ENCODE measurements at places on chromosomes 12 and 14. TPM values are rescaled to one million over a fixed set of nuclear protein-coding genes. Genes with fewer than 3 reads are reported as not detected.

BRAP gene
- 22.4 TPM for total RNA-seq

PLEKHD1 gene
- 0.47 TPM for total RNA-seq

PTPN6 gene
- total RNA-seq, result 79.0 TPM

DNA sequence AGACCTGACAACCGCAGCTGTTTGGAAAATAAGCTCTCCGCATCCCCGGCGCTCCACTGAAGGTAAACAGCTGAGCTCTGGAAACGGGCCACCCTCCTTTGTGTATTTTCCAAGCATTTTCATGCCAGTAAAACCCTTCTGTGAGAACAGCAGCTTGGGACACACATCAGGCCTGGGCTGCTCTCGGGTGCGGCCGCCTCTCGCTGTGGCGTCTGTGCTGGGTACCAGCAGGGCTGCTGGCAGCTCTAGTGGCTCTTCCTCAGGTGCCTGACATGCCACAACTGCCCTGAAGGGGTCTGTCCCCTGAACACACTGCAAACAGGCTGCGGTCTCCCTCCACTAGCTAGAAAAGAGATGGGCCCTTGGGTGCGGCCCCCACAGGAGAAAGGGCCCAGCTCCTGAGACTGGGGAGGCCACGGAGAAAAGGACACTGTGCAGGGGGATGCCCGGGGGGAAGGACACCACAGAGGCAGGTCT, 96.3 kb downstream of the ITPK1 start:
- H3K4me1 ChIP-seq, result peaks cover 2% of the 10 kb centered on the region
- no peaks in the 10 kb centered on the region for H3K27me3 ChIP-seq
- peaks cover 17% of the 10 kb centered on the region for H3K36me3 ChIP-seq

Data from CD4-positive, alpha-beta T cell (primary cell).